KG1 (cell line): ENCODE measurements at places on chromosomes 11 and 22.

DNA sequence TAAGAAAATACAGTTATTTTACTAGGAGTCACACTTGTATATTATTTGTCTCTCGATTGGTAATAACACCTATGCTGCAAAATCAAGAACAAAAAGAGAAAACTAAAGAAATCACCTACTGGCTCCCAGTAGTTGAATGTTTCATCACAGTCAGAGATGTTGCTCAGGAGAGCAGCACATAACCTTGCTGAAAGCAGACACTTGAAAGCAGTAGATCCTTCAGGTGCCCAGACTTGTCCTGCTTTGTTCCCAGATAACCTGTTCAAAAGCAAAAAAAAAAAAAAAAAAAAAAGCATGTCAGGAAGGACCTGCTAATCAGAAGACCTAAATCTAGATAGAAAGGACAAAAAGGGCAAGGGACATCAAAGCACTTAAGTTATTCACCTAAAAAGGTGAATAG, 1.3 kb downstream of the ALG9 start:
- no peak for DNase-seq

GRCh38 chr22:24214467-24215285, 30.2 kb downstream of the GGT5 start:
- no peak for DNase-seq

DNA sequence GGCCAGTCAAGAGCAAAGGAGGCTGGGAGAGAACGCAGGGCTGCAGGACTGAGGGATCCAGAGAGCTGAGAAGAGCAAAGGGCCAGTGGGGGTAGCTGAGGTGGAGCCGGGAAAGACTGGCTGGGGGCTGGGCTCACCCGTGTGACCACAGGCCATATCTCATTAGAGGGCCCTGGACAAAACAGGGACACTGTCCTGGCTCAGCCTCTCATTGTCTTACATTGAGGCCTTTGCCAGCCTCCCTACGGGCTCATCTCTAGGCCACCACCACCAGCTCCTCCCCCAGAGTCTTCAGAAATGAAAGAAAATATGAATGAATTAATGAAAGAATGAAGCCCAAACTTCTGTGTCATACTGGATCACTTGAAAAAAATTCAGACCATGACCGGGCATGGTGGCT, 9.2 kb downstream of the RAB36 start:
- DNase-seq = no peak

DNA sequence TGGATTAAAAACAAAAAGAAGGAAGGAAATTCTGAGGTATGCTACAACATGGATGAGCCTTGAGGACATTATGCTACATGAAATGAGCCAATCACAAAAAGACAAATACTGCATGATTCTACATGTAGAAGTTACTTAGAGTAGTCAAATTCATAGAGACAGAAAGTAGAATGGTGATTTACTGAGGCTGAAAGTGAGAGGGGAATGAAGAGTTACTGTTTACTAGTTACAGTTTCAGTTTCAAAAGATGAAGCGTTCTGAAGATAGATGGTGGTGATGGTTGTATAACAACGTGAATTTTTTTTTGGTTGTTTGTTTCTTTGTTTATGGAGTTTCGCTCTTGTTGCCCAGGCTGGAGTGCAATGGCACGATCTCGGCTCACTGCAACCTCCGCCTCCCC, 9.5 kb downstream of the OR5P2 start:
- DNase-seq = no peak

DNA sequence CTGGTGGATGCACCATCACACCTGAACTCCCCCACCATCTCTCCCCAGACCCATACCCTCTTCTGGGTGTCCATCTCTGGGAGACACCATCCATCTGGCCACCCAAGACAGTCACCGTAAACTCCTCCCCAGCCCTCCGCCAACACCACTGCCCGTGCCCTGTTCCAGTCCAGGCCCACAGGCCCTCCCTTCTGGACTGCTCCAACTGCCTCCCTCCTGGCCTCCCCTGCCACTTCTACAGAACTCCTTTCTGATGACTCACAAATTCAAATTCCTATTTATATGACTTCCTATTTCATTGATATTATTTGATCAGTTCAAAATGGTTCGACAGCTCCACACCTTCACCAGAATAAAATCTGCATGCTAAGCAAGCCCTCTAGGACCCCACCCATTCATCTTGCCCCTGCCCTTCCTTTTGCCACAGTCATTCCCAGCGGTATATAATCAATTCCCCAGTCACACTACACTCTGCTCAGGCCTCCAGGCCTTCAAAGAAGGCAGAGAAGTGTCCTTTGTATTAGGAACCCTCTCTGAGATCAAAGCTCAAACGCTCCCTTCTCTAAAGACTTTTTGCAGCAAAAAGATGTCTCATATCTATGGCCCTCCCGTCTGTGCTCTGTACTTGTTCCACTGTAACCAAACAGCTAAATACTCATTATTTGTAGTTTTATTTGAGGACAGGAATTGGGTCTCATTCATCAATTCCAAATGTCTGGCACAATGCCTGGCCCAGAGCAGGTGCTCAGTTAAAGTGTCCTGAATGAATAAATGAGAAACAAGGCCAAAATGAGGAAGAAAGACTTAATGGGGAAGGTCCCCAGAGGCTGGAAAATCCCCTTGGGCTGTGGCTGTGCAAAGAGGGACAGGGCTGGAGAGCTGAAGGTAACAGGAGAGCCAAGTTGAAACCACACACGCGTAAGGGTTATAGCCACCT, 29.0 kb downstream of the MYH9 start:
- no peak for DNase-seq

- no peak for DNase-seq
These were observed 27.7 kb downstream of the CD44 start for GRCh38 chr11:35166369-35167360.

DNA sequence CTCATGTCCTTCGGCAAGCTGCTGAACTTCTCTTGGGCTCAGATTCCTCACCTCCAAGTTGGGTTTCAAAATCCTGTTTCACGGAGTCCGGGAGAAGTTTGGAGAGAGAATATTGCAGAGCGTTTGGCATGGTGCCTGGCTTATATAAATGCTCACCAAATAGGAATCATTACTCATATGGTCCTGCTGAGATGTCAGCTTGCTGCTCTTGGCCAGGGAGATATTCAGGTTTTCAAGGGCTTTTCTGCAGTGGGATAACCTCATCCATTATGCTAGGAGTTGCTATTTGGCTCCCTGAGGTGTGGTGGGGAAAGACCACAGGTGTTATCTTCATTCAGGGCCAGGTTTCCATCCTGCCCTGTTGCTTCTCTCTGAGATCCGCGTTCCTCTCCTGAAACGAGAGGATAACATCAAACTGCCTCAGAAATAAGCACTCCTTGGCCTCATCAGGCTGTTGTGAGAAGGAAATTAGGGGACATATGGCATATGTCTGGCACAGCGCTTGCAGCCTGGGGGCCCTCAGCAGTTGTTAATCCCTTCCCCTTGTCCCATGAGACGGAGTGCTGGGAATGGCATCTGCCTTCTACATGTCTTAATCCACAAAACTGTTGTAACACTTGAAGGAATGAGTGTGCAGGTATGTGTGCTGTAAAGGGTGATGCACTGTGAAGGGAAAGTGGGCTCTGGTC, 29.9 kb upstream of the ACER3 start:
- no peak for DNase-seq
